Activated T-helper 17 cell treated with anti-CD3 and anti-CD28 coated beads, Interleukin-2, amount 50 U/mL, for 72 hours (primary cell): ENCODE measurements at places on chromosomes 16 and 17. TPM values are rescaled to one million over a fixed set of nuclear protein-coding genes. Genes with fewer than 3 reads are reported as not detected.

SUMO2 gene
- total RNA-seq: 512 TPM

GRCh38 chr17:42153919-42154742 lies 658 bp downstream of the RAB5C start:
- no peak for ATAC-seq

DNA sequence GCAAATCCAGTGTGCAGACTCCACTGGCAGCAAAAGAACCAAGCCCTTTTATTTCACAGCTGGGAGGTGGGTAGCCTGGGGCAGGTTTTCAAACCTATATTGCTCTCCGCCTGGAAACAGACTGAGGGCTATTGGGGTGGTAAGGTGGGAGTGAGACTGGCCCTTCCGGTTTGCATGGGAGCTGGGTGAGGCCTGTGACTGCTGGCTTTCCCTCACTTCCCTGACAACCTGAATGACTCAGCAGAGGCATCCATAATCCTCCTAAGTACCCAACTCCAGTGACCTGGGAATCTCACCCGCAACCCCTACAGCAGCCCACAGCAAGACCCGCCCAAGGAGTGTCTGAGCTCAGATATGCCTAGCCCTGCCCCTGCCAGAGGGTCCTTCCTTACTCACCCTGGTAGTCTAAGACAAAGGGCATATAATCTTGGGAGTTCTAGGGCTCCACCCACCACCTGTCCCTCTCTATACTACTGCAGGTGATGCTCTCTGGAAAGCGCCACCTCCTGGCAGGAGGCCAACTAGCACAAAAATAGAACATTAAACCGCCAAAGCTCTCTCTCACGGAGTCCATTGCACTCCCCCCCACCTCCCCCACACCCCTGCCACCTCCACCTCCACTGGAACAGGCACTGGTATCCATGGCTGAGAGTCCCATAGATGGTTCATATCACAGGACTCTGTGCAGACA lies 602.0 kb upstream of the C16orf82 start:
- no peak for ATAC-seq

DNA sequence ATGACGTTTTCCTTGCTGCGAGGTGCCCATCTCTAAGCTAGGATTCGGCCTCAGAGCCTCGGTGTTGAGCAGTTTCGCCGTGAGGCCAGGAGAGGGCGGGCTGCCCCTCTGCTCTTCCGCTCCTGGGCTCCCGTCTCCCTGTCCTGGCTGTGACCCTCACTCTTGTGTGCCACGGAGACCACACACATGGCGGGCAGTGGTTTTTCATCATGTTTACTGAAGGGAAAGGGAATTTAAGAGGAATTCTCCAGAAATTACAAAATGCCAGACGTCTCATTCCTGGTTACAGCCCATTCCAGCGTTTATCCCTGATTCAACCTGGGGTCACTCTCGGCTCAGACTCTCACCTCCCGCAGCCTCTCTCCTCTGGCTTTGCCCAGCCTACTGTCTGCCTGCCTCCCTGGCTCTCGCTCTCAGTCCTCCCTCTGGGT lies 96.8 kb upstream of the ELAC2 start:
- no peak for ATAC-seq

- no peak for ATAC-seq
These were observed 35.5 kb downstream of the GAN start for GRCh38 chr16:81350306-81350615.

GRCh38 chr17:44069974-44070454 lies 521 bp upstream of the G6PC3 start:
- ATAC-seq: no peak
